Right forelimb (tissue), 1 donor: ENCODE measurements at places on chromosomes 13 and 19.

DNA sequence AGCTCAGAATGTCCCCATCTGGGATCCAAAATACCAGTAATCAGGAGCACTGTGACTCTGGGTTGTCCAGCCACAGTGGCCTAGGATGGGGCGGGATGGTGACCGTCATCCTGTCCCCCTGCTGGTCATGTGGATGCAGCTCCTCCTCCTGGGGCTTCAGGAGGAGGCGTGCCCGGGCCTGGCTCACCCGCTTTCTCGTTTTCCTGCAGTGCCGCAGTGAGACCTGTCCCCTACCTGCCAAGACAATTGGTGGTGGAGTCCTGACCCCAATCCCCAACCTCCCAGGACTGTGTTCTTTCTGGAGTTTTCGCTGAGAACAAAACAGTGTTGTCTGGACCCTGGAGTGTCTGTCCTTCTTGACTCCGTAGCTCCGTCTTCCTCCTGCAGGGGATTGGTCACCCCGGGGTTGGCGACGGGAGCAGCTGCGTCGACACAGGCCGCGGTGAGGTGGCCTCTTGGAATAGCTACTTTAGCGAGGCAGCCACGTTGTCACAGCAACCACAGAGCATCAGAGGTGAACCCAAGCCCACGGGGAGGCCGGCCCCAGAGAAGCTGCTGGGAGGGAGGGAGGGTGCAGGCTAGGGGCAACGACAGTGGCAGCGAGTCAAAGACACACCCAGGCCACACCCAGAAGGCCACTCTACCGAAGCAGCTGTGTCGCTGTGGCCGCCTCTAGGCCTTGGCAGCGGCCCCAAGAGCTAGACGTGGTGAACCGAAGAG is 10.2 kb upstream of the EMC10 start:
- DNase-seq = no peak

DNA sequence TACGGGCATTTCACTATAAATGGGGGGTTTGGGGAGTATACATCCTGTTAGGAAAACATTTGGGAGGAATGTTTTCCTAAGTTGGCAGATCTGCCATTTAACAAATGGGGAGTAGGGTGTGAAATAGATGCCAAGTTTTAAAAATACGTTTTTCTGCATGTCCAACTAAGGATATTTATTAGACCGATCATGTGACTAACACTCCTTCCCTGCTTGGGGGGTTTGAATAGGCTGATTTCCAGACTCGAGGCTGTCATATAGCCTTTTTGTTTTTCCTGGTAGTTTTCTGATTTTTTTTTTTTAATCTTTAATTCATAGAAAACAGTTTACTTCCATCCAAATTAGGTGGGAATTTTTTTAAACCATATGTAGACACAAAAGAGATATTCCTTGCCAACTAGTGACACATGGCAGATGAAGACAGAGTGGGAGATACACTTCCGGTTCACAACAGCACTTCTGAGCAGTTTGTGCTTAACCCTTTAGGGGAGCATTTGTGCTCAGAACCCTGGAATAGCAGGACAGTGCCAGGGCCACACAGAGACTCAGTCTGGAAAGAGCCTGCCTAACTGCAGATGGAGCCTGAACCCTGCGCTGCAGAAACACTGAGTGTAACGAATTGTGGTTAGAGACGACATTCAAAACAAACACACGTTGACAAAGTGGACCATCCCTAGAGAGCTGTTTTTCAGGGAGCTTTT is 5.6 kb upstream of the GATAD2A start:
- no peak for DNase-seq

DNA sequence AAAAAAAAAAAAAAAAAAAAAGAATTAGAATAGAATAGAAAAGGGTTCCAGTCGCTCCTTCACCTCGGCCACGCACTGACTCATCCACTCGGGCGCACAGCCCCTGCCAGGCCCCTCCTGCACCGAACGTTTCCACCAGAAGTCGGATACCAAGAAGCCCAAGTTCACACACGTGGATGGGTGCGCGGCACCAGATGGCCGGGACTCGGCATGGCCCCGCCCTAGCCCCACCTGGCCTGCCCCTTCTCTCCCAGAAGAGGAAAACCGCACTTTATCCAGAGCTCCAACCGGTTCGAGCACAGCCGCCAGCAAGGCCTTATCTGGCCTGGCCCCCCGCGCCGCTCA is 5.9 kb downstream of the PRR36 start:
- DNase-seq = no peak

DNA sequence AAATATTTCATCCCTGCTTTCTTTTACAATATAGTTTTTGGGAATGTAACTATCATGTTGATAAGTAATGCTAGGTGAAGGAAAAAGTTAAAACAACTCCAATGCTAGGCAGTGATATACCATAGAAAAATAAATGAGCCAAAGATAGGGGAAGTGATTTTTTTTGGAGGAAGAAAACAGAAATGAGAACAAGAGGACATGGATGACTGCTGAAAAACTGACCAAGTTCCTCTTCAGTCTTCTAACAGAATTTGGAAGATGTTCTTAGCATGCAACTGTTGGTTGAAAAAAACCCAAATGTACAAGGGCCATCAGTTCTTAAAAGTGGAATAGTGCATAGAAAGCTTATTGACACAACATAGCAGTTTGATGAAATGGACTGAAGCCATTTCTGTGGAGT is 262.5 kb upstream of the STARD13 start:
- DNase-seq = no peak

DNA sequence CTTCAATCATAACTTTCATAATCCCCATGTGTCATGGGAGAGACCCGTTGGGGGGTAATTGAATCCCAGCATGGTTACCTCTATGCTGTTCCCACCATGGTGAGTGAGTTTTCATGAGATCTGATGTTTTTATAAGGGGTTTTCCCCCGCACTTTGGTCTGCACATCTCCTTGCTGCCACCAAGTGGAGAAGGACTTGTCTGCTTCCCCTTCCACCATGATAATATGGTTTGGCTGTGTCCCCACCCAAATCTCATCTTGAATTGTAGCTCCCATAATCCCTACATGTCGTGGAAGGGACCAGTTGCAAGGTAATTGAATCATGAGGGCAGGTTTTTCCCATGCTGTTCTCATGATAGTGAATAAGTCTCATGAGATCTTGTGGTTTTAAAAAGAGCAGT is 524.9 kb downstream of the SLITRK5 start:
- no peak for DNase-seq

- DNase-seq = no peak
These were observed 15.8 kb upstream of the POP4 start for GRCh38 chr19:29590278-29590677.

DNA sequence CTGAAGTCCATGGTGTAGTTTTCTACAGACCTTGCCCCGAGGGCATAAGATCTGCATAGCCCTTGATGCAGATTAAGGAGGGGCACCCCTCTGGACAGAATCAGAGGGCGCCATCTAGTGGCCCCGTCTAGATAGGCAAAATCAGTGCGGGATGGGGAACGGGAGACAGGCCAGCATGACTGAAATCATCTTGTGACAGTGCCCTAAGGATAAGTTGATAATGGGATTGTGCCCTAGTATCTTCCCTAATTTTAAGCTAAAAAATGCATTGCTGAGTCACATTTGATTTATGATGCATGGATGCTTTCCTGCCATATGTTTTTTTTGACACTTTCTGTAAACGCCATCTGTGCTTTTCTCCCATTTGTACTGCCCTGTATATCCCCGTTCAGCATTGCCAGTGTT is 19.0 kb upstream of the GPI start:
- DNase-seq = no peak

GRCh38 chr13:21796066-21796465 is 125.2 kb downstream of the FGF9 start:
- DNase-seq = peak; percentile 52

DNA sequence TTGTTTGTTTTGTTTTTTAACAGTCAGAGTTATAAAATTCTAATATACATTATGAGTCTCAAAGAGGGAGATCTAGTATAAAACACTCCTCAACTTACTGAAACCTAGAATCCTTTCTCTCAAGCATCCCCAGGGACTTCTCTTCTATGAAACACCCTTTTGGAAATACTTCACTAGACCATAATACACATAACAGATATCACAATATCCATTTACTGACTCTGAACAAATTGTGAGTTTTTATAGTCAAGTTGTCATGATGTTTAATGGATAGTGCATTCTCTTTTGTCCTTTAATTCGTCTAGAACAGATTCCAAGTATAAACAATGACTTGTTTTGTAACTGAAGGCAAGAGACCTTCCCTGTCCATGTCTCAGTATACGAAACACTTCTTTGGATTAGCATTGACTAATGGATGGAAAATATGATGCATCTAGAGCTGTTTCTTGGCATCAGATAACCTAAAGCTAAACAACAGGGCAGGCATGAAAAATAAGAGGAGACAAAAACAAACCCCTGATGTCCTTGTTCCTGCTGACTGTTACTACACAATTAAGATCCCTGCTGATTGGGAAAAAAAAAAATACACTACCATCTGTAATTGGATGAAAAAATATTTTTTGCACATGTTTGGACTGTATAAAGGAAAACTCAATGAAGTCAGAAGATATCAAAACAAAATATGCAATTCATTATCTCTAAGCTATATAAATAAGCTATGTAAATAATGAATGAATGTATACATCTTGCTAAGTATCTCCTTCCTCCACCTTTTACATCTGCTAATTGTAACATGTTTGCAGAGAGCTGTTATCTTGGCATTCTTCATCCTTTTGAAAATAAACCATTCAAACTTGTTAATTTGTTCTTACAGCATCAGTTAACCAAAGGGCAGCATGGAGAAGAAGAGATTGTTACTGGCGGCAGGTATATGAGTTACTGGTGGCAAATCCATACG is 214.2 kb downstream of the LACC1 start:
- no peak for DNase-seq

DNA sequence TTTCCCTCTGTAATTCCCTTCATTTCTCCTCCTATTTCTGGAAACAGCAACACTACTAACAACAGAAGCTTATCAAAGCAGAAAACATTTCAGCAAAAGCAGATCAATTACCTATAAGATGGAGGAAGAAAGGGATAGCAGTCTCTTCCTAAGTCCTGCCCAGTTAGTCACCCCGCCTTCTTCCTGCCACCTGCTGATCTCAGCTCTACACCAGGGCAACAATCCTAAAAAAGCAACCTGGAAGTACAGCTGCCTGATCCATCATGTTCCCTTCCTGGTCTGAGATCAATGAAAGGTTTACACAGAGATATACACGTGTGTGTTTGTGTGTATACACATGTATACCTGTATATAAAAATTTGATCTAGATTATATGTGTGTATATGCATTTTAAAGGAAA is 59.4 kb downstream of the TSC22D1 start:
- DNase-seq = no peak

- DNase-seq = peak; percentile 99
These were observed 339 bp upstream of the CYTH2 start for GRCh38 chr19:48468772-48469288.

DNA sequence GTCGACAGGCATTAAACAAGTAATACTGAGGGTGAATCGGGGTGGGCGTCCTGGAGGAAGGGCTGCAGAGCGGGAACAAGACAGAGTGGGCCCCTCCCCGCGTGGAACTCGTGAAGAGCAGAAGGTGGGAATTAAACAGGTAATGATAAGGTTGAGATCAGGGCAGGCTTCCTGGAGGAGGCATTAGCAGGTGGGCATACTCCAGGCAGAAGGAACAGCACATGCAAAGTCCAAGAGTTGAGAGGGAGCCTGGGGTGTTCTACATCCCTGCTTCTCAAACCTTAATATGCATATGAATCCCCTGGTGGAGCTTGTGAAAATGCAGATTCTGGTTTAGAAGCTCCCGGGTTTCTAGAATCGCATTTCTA is 23.3 kb downstream of the SLC8A2 start:
- DNase-seq = no peak

- no peak for DNase-seq
These were observed 1.1 kb downstream of the ZNF787 start for GRCh38 chr19:56120002-56120370.

GRCh38 chr19:47344425-47344824 is 4.7 kb upstream of the DHX34 start:
- DNase-seq = no peak

- no peak for DNase-seq
These were observed 30.0 kb downstream of the MPHOSPH8 start for GRCh38 chr13:19663416-19663979.

GRCh38 chr13:23632741-23633140 is 62.5 kb downstream of the TNFRSF19 start:
- no peak for DNase-seq

GRCh38 chr13:93418398-93418797 is 191.8 kb downstream of the GPC6 start:
- no peak for DNase-seq

DNA sequence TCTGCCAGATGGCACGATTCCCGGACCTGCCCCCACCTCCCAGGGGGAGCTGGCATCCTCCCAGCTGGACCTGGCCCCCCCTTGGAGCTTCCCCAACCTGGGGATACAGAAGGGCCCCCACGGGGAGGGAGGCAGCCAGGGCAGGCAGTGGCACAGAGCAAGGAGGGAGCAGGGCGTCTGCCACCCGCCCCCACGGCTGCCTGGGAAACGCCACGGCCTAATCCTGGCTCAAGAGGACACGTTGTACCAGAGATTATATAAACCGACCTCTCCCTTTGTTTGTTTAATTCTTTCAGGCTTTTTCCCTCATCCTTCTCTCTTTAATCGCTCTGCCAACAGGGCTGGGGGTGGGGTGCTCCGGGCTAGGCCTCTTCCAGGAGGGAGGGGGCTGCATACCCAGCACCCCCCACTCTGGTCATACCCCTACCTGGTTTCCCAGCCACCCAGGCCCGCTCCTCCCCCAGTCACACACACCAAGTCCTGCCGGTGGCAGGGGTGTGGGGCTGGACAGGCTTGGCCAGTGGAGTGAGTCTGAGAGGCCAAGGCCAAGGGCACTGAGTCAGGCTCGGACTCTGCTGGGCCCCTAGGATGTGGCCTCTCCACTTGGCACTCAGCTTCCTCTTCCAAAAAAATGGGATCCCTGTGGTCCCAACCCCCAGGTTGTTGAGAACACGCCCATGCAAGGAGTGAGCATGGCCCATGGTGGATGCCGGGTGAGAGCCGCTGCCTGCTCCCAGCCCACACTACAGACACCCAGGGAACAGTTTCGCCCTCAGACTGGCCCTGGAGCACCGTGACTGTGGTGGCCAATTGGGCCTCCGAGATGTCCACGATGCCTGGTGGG is 29.5 kb upstream of the NFIC start:
- no peak for DNase-seq

- no peak for DNase-seq
These were observed 8.3 kb downstream of the GNG7 start for GRCh38 chr19:2694196-2694595.

DNA sequence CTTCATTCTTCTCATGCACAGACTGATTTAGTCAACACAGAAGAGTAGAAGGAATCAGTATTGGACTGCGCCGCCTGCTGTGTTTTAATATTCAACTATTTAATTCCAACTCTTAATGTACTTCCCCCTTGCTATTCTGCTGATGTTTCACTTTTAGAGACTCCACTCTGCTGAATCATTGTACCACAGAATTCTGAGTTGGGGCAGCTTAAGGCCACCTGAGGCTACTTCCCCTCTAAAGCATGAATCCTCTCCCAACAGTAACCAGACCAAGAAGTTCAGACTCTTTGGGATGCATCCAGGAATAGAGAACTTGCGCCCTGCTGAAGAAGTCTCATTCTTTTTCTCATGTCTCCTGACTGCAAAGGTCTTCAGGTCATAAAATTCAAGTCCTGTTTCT is 708.8 kb downstream of the UQCRFS1 start:
- DNase-seq = no peak
